NCI-H226 (cell line): ENCODE measurements at places on chromosomes 1 and 21.

- DNase-seq = no peak
These were observed 42.9 kb downstream of the CRYAA start for GRCh38 chr21:43211760-43212115.

- DNase-seq = no peak
These were observed 63.9 kb downstream of the SYF2 start for GRCh38 chr1:25168193-25169071.

DNA sequence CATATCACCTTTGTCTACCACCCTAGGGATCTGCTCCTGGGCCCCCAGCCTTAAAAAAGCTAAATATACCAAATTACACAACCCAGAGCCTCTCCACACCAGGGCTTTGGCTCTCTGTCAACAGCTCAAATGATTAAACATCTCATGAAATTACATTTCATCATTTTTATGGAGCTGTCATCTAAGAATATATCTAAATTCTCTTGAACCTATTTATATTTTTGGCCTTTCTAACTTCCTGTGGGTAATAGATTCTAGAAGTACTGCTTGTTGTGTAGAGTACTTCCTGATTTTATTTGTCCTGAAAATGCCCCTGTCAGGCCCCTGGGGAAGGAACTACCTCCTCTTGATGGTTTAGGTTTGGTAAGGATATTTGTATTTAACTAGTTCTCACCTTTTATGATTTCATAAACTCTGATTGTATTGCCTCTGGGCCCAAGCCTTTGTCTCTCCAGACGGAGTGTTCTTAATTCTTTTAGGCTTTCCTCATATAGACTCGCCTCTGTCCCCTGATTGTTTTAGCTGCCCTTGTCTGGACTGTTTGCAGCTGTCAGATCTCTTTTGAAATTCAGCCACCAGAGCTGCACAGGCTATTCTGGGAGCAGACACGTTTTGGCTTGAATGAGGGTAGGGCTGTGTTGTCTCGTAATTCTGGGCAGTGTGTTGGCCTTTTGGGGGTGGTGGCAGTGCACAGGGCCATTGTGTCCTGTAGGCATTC, 16.6 kb downstream of the MYOG start:
- no peak for DNase-seq

DNA sequence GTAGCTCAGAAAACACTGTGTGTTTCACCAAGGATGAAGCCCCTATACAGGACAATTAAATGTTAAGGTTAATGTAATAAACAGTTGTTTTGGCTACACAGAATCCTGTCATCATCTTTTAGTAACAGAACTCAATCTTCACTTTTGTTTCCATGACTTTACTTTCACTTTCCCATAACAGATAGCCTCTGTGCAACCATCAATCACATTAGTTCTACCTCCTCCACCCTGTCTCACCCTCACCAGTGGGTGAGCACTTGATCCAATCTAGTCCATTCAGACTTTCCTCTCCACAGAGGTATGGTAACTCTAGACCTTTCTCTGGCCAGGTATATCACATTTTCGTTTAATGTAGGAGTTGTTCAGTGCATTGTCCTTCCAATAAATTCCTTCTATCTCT, 1018.5 kb downstream of the ADGRL2 start:
- no peak for DNase-seq

- no peak for DNase-seq
These were observed 201.9 kb downstream of the PLPP3 start for GRCh38 chr1:56377431-56377830.

DNA sequence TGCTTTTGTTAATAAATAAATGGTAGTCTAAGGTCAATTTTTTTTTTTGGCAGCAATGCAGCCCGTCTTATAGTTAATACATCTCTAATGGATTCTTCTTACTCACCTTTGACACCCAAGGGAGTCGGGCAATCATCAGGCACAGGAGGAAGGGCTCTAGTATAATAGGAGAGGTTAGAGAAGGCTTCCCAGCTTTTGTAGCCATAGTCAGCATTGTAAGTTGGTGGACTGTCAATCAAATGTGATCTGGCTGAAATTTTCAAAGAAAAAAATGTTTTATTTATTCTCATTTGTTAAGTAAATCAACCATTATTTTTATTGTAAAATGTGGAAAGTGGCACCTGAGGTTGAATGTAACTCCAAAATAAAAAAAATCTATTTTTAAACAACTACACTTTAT, 2.1 kb downstream of the PTGS2 start:
- DNase-seq = no peak

DNA sequence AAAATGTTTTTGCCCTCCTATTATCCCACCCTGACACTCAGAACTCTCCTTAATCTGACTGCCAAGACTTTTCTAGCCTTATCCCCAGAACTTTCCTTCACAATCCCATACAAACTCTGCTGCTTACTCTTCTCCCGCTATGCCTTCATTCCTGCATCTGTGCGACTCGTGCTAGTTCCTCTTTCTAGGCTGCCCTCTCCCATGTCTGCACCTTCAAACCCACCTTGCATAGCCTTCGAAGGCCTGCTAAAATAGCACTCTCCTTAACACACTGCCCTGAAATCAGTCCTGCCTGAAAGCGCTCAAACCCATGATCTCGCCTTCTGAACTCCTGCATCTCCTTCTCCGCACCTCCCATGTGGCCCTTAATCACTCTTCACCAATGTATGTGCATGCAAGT, 2.5 kb upstream of the NCF2 start:
- no peak for DNase-seq

DNA sequence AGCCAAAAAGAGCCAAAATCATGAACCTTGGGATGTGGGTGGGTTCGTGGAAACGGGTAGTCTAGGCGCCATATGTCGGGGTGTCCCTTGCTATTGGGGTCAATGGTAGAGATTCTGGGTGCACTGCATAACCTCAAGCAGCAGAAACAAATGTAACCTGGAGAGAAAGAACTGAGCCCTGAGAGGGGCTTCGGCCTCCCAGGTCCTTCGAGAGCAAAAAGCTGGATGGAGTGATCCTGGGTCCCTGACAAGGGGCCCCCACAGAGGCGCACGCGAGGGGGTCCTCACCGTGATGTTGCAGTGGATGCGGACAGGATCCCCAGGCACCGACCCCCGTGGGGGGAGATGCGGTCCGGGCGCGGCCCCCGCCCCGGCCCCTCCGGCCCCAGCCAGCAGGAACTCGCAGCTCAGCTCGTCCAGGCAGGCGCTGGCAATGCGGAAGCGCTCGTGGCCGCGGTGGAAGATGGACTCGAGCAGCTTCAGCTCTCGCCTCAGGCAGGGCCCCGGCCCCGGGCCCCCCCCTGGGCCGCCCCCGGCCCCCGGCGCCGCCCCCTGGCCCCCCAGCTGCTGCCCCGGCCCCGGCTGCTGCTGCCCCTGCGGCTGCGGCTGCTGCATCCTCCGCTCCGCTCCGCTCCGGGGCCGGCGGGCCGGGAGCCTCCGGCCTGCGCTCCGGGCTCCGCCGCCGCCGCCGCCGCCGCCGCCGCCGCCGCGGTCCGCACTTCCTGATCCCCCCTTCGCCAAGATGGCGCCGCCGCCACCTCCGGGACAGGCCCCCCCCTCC, at the start of gene UBE2Q1:
Gene UBE2Q1, minus strand, starts transcription at position 724 of the 781 bp plus-strand sequence. Its CDS starts 109 bp downstream, at position 615.
- DNase-seq = no peak
